Stimulated activated CD8-positive, alpha-beta memory T cell treated with anti-CD3 and anti-CD28 coated beads, Interleukin-12 subunit alpha, Interleukin-12 subunit beta, amount 100 ng/mL, for 4 hours (primary cell): ENCODE measurements at places on chromosomes 12 and 14.

DNA sequence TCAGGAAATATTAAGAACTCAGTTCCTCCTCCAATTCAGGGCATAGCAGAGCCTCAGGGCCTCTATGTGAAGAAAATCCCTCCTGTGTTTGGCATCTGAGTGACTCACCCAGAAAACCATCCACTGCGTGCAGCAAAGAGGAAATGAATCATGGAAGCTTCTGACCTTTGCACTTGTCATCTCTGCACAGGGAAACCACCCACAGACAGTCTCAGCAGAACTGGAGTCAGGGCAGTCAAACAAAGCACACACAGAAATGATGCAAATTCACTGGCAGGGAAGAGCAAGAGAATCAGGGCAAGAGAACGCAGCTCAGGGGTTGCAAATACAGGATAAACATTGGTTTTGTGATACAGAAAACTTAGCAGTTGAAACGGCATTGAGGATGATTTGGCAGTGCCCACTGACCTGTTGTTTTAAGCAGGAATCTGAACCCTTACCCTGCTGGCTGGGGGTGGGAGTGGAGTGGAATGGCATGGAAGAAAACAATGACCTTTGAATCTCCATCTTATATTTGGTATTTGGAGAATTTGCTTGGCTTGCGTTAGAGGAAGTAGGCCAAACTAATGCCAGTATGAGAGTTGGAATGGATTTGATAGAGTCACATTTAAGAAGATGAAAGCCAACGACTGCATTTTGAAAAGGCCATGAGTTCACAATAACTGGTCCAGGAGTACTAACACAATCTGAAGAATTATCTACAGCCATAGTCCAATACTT lies 53.5 kb downstream of the PHLDA1 start:
- DNase-seq: peak; percentile 53

GRCh38 chr14:20563971-20564370 lies 3.1 kb upstream of the RNASE9 start:
- no peak for DNase-seq

- DNase-seq: no peak
These were observed 11.7 kb downstream of the BATF start for GRCh38 chr14:75533791-75534555.

- DNase-seq: no peak
These were observed 126.5 kb upstream of the NTF3 start for GRCh38 chr12:5305425-5305824.

- no peak for DNase-seq
These were observed 17.4 kb upstream of the GCH1 start for GRCh38 chr14:54920052-54920451.

DNA sequence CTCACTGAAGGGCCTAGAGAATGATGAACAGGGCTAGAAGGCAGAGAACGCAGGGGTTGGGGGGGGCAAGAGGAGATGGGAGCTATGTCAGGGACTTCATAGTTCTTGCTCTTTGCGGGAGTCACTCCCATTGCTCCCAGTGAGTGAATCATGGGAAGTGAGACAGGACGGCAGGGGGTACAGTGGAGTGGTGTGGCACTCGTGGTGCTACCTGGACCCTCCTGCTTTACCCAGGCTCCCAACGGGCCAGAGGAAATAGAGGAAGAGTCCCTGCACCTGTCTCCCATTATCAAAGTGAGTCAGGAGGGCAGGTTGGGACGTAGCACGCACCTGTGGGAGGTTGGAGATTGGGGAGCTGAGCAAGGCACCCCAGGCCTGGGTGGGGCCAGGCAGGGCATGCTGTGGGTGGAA lies 1.3 kb upstream of the KRT8 start:
- DNase-seq: no peak

DNA sequence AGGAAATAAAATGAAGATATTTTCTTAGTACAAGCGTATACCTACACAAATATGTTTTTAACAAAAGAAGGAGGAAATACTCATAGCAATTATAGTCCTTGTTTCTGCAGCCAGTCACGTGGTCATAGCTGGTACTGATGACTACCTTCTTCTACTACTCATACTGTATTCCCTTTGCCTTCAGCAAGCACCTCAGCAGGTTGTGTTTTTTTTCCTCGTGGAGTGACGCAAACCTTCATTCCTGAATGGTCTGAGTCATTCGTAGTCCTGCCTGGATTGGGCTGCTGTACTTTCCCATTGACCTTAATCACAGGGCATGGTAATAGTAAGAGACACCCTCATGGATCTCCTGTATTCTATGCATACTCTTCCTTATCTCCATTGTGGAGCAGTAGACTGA lies 25.7 kb upstream of the SLC16A7 start:
- DNase-seq: no peak

GRCh38 chr12:28051516-28052354 lies 79.2 kb upstream of the PTHLH start:
- DNase-seq: no peak

GRCh38 chr12:106601031-106601430 lies 18.2 kb downstream of the RFX4 start:
- no peak for DNase-seq

- no peak for DNase-seq
These were observed 26.6 kb downstream of the NRDE2 start for GRCh38 chr14:90305176-90305601.

GRCh38 chr14:49863487-49864281 lies 11.1 kb upstream of the NEMF start:
- DNase-seq: no peak

DNA sequence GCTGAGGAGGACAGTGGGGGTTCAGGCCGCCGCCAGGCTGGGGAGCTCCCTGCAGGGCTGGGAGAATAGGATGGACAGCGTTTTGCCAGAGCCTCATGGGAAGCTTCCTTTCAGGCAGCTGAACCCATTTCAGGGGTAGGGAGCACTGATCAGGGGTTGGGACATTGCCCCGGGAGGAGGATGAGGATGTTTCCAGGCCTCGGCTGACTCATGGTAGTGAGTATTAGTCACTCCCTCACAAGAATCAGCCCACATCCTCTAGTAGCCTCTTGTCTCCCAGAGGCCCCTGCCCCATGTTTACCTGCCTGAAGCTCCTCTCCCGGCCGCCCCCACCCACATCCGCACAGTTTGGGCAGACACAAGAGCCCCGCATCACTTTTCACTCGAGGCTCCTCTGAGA lies 89.8 kb downstream of the ZFP36L1 start:
- DNase-seq: no peak

DNA sequence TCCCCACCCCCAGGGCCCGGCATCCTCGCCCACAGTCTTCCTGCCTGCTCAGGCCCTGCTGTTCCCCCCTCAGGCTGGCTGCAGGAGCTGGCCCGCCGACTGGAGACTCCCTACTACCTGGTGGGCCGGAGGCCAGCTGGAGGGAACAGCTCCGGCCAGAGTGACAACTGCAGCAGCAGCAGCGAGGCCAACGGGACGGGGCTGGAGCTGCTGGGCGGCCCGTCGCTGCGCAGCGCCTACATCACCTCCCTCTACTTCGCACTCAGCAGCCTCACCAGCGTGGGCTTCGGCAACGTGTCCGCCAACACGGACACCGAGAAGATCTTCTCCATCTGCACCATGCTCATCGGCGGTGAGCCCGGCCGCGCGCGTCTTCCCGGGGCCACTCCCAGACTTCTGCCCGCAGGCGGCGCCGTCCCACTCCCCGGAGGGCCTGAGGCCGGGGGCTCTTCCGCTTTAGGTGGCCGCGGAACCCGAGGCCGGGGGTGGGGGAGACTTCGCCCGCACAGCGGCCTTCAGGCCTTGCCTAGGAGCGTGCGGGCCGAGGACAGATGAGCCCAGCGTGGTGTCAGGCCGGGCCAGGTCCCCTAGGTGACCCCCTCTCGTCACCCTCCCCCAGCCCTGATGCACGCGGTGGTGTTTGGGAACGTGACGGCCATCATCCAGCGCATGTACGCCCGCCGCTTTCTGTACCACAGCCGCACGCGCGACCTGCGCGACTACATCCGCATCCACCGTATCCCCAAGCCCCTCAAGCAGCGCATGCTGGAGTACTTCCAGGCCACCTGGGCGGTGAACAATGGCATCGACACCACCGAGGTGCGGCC lies 10.2 kb downstream of the KCNH3 start:
- DNase-seq: no peak

- DNase-seq: no peak
These were observed 312.1 kb downstream of the ITPR2 start for GRCh38 chr12:26520869-26521268.
